RPMI8226 (cell line): ENCODE measurements at places on chromosomes 4 and X.
A peak's percentile ranks its signal among the peaks of the same experiment; 100 is the strongest.

DNA sequence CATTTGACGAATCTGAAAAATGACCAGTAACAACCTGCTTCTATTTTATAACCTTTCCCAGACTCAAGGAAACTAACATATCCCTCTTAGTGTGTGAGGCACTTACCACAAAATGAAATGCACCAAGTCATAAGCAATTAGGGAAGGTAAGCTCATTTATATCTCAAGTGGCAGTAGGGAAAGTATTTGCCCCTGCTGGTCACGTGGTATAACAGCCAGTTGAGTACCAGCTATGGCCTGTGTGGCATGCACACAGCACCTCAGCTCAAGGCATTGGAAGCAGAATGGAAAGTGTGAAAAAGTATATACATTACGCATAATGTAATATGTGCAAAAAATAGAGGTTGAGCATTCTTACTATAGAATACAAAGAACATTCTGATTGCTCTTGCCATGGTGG is 178.3 kb upstream of the GYPA start:
- DNase-seq, result no peak

DNA sequence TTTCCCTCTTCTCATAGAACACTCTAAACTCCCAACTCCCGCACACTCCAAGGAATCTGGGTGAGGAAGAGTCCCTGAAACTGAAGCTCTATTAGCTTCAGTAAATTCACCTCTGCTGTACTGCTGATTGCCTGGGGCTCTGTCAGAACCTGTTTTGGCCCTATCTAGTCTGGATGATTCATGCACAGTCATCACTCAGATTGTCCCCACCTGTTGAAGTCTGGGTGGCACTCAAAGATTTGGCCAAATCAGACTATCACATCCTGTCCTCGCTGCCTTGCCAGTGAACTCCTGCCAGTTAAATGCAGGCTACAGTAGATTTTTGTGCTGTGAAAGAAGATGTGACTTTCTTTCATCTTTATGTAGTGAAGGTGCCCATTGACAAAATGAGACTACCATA is 63.5 kb upstream of the EMCN start:
- DNase-seq, result peak; percentile 52

GRCh38 chrX:10045327-10046000 is 78.3 kb downstream of the CLDN34 start:
- no peak for DNase-seq

DNA sequence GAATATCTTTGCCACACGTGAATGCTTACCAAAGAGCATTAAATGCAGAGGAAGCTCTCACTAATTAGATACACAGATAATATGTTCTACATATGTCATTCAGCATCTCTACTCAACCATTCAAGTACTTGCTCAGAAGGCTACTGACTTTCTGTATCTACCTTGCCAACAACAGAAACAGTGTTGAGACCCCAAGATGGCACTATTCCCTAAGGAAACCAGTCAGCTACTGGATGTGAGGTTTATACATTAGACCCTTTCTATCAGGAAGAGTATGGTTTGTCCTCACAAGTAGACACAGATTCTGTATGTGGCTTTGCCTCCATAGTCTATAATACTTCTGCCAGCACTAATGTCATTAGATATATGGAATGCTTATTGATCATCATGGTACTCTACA is 443.9 kb upstream of the INTU start:
- no peak for DNase-seq

DNA sequence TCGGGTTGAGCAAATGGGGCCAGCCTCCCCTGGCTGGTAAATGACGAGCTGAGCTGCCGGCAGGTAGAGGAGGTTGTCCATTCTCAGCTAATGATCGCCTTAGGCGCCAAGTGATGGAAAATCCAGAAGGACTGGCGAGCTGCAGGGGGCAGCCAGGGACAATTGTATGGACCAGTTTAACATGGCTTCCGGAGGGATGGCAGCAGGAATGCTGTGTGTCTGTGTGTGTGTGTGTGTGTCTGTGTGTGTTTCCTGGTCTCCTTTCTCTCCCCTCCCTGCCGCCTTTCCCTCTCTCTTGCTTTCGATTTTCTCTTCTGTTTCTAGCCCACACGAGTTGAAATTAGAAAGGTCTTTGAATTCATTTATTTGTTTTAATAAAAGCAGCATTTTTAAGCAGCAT is 45.2 kb upstream of the BCOR start:
- DNase-seq, result no peak

DNA sequence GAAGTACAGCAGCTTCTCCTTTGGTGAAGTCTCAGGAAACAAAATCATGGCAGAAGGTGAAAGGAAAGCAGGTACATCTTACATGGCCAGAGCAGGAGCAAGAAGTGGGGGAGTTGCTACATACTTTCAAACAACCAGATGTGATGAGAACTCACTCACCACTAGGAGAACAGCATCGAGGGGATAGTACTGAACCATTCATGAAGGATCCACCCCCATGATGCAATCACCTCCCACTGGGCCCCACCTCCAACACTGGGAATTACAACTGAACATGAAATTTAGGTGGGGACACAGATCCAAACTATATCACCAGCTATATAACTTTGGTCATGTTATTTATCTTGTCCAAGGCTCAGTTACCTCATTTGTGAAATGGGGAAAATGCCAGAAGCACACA is 159.4 kb downstream of the OPHN1 start:
- no peak for DNase-seq

- DNase-seq, result no peak
Measured at GRCh38 chr4:94068753-94069719, 138.6 kb upstream of the SMARCAD1 start.

DNA sequence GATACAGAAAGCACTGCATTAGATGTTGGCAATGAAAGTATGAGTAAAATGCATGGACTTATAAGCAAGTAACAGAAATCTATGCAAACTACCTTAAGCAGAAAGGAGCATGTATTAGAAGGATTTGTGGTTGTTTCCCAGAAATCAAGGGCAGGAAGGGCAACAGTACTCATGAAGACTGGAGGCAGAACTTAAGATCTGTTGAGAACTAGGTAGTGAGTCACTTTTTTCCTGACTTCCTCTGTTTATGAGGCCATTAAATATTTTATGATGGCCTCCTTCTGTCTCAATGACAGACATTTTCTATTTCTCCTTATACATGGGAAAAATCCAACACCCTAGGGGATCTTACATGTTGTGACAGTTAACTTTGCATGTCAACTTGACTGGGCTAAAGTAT is 398.2 kb downstream of the MID1IP1 start:
- no peak for DNase-seq

DNA sequence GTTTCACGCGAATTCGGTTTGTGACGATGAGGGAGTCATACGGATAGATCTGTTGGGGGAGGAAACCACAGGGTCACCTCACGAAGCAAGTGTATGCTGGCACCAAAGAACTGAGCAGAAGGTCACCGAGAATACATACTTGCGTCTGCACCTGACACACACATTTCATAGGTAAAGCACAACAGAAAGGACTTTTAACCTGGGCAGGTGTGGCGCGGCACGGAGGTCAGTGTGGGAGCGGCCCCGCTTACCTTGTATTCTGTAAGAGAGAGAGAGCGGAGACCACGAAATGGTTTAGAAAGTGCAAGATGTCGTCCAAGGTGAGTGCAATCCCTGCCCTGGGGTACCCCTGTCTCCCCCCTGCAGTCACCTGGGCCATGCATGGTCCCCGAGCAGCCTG is 43.6 kb upstream of the AFAP1 start:
- no peak for DNase-seq

- no peak for DNase-seq
Measured at GRCh38 chr4:185870366-185870765, 58.4 kb upstream of the SORBS2 start.

- DNase-seq, result no peak
Measured at GRCh38 chrX:68999356-68999755, 165.9 kb downstream of the PJA1 start.

DNA sequence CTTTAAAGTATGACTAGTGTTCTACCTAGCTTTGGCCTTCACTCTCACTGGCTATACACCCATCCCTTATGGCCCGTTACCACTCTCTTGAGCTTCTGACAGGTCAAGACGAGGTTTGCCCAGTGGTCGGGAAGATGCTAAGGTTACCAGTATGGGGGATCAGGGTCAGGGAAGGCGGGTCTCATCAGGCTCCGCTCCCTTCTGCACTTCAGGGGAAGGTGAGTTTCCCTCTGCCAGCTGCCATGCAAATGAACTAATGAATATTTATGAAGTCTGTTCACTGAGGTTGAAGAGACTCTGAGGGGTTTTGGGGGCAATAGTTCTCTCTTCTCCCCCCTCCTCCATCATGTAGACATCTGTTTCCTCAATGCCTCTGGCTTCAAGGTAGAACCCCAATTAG is 6.6 kb downstream of the EFNB1 start:
- no peak for DNase-seq

DNA sequence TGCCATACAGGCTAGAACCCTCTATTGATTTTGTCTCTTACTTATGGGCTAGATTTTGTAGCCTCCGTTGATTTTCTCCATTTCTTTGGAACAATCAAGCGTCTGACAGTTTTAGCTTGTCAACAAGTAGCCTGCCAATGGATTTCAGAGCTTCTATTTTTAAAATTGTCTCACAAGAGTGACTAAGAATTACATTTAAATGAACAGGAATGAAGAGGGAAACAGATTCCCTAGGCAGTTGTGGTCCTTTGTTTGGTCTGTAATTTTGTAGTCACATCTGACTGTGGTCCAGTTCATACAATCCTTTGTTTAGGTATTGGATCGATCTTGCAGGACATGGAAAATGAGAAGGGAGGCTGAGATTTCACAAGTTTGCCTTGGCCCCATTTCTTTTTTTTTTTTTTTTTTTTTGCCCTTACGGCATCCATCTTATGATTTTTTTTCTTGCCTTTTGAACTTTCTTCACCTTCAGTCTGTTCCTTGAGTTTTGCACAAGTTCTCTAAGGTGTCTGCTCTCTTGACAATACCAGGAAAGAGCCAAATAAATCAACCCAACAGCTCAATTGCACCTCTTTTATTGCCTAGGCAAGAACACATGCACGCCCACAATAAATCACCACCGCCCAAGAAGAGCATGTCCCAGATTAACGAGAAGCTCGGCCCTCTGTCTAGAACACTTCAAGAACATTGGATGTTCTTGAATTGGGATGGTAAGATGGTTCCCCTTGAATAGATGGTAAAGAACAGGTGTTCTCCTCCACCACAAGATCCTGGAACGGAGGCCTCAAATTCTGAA is 86.5 kb upstream of the EGFL6 start:
- no peak for DNase-seq
